ENCODE measurements at places on chromosomes 3 and 15.
A peak's percentile ranks its signal among the peaks of the same experiment; 100 is the strongest.

DNA sequence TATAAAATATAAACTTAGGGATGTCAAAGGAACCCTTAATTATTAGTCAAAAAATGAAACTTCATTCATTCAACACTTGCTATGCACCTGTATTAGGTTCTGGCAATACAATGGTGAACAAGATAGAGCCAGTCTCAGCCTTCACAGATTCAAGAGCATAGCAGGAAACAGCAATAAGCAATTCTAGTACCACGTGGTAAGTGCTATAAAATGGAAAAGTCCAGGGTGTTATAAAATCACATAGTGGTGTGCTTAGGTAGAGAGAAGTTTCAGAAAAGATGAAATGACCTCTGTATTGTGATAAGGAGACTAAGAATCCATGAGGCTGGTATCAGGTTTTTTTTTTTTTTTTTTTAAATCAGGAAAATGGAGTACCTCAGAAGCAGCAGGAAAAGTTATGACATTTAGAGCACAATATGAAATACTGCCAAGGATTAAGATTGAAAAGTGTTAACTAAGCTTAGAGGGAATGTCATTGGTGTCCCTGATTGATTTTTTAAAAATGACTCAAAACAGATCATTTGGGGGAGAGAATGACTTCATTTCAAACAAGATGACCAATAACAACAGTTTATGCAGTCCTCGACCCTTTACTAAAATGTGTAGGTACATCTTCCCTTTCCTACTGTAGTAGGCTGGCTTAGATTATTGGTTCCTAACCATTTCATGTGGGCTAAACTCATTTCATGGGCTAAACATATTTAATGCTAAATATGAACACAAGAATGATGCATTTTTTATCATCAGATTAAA is 5.0 kb downstream of the TOMM70 start:
- DNase-seq: no peak

- no peak for DNase-seq
Measured at GRCh38 chr3:138369151-138369900, 20.9 kb downstream of the MRAS start.

GRCh38 chr3:195582947-195583346 is 793 bp downstream of the APOD start:
- peak; percentile 57 for DNase-seq

GRCh38 chr3:134694946-134695543 is 44.2 kb upstream of the KY start:
- peak; percentile 30 for DNase-seq

GRCh38 chr3:976006-976405 is 116.8 kb upstream of the CNTN6 start:
- DNase-seq: peak; percentile 16

DNA sequence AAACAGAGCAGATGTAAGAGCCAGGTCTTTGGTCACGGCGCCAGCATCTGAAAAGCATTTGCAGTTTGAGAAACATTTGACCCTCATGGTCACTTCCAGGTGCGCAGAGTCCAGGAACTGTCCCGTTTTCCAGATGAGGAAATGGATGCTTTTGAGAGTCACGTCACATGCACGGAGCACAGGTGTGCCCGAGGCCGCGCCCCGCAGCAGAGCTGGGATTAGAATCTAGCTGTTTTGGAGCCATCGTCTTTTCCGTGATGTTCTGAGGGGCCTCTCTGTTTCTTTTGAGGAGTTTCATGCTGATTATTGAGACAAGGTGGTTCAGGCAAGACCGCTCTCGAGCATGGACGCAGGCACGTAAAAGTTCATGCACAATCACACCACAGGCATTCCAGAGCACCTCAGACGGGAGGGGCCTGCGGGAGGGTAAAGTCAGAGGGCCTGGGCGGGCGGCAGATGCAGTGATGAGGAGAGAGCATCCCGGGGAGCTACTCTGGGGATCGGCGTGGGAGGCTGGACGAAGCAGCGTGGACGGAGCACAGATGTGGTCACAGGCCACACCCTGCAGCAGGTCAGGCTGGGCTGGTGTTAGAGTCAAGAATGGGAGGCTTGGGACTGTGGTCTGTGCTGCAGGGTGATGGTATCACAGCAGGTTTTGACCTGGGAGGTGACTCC is 139.2 kb upstream of the MEF2A start:
- no peak for DNase-seq

DNA sequence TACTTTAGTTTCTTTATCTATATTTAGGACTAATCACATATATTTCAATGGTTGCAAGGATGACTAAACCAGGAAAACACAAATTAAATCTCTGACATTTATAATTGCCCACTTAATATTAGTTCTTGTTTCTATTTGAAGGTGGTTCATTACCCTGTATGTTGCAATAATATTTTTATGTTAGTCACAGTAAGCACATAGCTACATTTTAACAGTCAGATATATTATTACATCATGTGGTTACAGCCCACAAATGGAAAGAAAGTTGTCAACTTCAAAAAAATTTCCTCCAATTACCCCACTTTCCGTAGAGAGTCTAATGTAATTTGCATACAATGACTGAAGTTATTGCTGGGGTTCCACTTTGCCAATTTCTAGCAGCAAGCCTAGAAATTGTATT is 114.6 kb downstream of the TUSC7 start:
- DNase-seq: no peak

DNA sequence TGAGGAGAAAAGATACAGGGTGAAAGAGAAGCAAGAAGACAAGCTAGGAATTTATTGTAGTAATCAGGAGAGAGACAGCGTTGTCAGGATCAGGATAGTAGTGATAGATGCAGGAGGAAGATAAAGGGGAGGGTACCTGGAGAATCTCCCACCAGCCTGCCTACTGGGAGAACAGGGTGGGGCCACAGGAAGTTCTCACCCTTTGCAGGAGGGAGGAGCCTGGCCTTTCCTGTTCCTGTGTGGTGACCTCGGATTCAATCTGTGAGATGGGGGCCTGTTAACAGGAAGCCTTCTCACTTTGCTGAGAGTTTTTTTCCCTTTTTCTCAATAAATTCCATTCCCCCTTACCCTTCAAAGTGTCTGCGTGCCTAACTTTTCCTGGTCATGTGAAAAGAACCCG is 37.6 kb downstream of the GMPS start:
- no peak for DNase-seq

DNA sequence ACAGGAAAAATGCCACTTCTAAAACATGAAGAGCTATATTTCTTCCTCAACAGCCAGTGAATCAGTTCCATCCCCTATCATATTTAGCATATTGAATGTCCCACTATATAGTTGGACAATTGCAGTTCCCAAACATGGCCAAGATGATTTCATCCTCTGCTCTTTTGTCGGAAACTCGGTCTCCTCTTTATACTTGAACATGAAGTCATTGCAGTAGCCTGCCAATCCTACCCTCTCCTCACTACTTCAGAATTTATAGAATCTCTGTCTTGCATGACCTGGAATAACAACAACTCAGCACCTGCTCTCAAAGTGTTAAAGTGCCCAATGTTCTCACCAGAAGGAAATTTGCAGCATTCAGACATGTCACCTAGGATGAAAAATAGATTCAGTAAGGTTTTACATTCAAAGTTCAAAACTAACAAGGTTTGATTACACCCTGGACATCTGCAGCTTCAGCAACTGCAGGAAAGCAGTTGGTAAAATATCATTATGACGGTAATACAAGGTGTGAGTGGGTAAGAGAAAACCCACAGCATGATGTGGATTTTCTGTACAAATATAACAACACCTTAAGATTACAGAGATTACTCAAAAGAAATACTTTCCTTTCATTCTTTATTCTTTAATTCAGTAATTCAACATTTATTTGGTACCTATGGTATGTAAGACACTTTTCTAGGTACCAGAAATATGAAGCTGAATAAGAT is 52.5 kb downstream of the TP63 start:
- DNase-seq: no peak

DNA sequence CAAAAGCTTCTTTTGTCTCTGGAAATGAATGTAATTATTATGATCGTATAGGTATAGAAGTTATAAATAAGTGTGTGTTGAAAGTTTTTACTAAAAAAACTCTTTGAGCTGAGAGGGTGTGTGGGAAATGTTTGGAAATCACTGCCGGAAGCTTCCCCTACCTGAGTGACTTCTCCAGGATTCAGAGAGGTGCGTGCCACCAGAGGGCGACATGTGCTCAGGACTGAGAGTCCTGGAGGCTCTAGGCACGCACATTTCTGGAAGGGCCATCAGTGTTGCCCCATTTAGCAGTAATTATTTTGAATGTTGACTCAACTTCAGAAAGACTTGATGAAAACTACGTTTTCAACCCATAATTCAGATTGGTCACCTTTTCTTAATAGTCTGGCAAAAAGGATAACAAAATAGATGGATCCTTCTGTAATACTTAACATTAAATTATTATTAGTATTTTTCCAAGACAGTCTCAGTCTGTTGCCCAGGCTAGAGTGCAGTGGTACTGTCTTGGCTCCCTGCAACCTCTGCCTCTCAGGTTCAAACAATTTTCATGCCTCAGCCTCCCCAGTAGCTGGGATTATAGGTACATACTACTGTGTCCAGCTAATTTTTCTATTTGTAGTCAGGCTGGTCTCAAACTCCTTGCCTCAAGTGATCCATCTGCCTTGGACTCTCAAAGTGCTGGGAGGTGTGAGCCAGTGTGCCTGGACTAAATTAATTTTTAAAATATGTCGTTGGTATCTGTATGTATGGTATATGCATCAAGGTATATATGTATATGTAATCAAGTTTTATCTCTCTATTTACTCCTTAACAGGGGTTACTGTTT is 34.5 kb downstream of the GPR171 start:
- DNase-seq: peak; percentile 67

DNA sequence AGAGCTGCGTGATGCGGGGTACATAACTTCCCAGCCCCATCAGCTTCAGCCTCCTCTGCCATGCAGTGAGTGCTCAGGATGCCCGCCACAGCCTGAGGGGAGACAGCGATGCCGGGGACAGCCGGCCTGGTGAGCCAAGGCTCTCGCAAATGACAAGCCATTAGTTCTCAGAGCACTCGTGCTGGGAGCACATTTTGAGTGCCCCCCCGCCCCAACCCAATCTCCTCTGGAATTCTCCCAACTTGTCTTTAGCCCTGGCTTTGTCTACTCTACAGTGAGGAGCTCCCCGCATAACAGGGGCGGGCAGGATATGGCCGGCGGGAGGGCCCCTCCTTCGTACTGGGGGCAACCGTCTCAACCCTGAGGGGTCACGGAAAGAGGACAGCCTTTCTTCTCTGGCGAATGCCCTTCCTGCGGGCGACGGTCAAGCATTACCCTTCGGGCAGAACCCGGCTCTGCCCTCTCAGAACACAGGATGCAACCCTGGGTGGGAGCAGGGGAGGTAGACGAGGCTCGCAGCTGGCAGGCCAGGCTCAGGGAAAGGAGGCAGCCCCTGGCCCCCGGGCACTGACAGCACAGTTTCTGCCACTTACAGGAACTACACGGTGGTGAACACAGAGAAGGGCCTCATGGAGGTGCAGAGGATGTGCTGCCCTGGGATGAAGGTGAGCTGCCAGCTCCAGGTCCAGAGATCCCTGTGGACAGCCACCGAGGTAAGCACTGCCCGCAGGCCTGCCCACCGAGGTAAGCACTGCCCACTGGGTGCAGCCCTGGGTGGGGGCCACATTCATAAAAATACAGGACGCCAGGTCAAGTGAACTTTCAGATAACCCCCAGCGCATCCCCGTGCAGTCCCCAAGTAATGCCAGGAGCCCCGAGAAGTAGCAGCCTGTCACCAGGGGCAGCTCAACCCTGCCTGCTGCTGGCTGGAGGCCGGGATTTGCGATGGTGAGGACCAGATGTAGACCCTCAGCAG is 141.7 kb downstream of the LRRK1 start:
- DNase-seq: no peak

GRCh38 chr3:37909067-37909911 is 47.6 kb downstream of the CTDSPL start:
- DNase-seq: peak; percentile 86

- no peak for DNase-seq
Measured at GRCh38 chr3:156579427-156579851, 24.5 kb upstream of the SSR3 start.

GRCh38 chr15:60528530-60528929 is 49.6 kb upstream of the ICE2 start:
- DNase-seq: peak; percentile 71

DNA sequence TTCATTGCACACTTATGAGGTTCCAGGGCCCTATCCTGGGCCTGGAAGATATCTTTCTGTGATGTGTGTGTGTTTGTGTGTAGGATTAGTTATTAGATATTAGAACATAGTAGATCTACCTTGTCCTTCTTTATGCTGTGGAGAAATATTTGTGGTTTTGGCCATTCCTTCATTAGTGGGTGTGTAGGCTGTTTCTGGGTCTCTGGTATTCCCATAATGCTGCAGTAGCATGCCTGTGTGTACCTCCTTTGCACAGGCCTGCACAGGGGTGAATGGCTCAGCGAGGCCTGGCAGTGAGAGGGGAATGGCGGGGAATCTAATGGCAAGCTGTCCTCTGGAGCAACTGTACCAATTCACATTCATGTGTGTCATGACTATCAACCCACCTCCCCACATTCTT is 125.8 kb upstream of the MRPS22 start:
- no peak for DNase-seq

DNA sequence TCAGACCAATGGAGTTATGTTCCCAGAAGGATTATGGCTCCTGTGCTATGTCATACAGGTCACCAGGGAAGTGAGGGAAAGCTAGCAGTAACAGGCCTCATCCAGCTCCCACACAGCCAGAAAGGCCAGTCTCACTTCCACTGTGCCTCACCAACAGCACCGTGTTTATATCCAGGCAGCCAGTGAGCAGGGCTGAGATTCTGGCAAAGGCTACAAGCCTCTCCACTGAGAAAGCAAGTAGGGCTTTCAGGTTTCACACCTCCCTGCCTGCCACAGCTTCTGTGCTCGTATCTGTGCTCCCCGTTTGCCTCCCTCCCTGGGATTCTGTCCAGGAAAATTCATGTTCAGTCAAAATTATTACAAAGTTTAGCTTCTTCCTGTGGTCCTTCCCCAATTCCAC is 14.9 kb upstream of the CFAP20DC start:
- DNase-seq: no peak

- peak; percentile 22 for DNase-seq
Measured at GRCh38 chr3:157075693-157076420, 84.1 kb downstream of the CCNL1 start.

DNA sequence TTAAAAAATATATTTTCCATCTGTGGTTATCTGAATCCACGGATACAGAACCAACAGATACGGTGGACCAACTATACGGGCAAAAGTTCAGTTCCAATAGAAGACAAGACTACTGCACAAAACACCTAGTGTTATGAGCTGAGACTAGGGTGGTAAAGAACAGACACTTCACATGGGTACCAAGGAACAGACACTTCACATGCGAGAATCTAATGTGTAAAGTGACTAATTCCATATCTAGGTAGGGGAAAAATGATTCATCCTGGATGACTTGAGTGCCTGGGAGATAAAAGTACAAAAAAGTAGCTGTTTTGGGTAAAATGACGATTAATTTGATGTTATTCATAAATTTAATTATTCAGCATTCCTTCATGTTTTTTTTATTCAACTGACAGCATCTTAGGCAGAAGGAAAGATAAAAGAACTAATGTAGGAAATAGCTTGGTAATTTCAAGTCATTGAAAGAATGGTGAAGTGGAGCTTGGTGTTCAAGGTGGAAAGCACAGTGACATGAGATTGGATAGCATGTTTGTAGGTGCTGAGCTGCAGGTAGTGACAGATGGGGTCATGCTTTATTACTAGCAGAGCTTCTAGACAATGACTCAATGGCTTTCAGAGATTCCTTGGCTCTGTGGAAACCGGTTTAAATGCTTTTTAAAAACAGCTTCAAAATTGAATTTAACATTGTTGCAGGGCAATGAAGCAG is 5.2 kb downstream of the CD200 start:
- DNase-seq: peak; percentile 61

GRCh38 chr3:134029256-134029733 is 430 bp downstream of the SLCO2A1 start:
- peak; percentile 32 for DNase-seq

GRCh38 chr15:64333516-64333915 is 22.5 kb downstream of the CSNK1G1 start:
- no peak for DNase-seq

- DNase-seq: no peak
Measured at GRCh38 chr15:63069616-63070090, 27.1 kb downstream of the TPM1 start.
